ENCODE measurements at places on chromosomes 13 and 19. TPM values are rescaled to one million over a fixed set of nuclear protein-coding genes. Genes with fewer than 3 reads are reported as not detected.

The UBXN6 gene
- total RNA-seq = 37.8 TPM

The ZFP14 gene
- 1.2 TPM for total RNA-seq

The TRPC4 gene
- total RNA-seq = not detected

The SIN3B gene
- total RNA-seq = 27.4 TPM

The C5AR2 gene
- total RNA-seq = not detected

The NLRP5 gene
- not detected for total RNA-seq

All from activated naive CD8-positive, alpha-beta T cell treated with anti-CD3 and anti-CD28 coated beads for 36 hours (primary cell).